ENCODE measurements at places on chromosomes 1 and 21. TPM values are rescaled to one million over a fixed set of nuclear protein-coding genes. Genes with fewer than 3 reads are reported as not detected.

DNA sequence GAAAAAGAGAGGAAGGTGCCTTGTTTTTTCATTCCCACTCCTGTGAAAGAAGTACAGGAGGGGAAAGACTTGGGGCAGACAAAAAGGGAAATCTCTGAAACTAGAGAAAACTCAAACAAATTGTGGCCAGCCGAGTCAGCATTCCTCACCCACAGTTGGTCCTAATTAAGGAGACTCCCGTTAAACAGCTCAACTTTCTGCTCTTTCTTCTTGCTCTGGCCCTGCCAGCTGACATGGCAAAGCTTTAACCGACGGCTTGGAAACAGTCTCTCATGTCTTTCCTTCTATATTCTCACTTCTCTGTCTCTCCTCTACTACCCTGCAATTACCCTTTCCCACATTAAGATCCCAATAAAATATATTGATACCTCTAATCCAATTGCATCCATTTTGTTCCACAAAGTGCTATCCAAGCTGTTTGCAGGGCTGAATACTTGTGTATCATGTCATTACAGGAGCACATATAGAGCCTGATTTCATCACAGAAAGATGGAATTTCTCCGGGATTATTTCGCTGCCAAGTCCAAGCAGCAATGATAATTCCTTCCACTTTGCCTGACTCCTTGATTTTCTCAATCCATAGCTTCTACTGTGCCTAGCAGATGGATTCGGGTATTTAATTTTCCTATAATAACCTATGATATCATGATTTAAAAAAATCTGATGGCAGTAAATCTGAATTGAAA lies 65.4 kb upstream of the IPO9 start:
- no peak for DNase-seq

DNA sequence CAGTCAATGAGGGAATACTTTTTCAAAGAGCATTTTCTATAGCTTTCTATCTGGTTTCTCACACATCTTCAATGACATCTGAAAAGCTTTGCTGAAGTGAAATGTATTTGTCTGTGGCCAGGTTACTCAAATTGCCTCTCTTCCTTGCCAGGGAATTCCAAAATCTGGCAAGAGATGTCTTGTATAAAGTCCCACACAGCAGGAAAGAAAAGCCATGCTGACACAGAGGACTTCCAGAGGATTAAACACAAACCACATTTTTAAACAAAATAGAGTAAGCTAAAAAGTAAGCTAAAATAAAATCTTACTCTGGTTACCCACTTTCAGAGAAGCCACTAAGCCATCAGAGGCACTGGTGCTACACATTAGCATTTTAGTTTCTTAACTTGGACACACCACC lies 93.1 kb upstream of the BCAR3 start:
- DNase-seq = no peak

- no peak for DNase-seq
These were observed 6.2 kb downstream of the CSRP1 start for GRCh38 chr1:201500670-201501120.

DNA sequence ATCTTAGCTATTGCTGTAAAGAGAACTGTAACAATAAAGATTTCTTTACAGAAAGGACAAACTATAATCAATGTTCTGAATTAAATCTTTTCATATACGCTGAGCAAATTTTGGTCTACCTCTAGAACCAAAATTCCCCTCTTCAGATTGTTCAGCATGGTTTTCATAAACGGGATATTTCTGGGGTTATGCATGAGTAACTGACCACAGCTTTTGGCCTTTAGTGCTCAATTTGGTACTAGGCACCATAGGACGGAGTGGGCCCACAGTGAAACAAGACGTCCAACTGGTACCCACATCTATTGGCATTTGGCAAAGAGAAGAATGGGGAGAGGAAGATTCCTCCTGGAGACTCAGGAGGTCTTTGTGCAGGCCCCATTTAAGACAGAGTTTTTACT lies 184.5 kb downstream of the TGFBR3 start:
- DNase-seq = no peak

GRCh38 chr1:202649553-202650392 lies 60.5 kb downstream of the SYT2 start:
- no peak for DNase-seq

The AMIGO1 gene
- 6.2 TPM for polyA plus RNA-seq

The GPR161 gene
- polyA plus RNA-seq = 20.0 TPM

All from renal cortex interstitium (tissue), 15 donors.